ENCODE measurements at places on chromosomes 4 and X.

- no peak for DNase-seq
Observed at GRCh38 chrX:19156186-19156585, 33.9 kb upstream of the ADGRG2 start.

- DNase-seq, result no peak
Observed at GRCh38 chr4:78100060-78100459, 42.9 kb downstream of the FRAS1 start.

- peak; percentile 6 for DNase-seq
Observed at GRCh38 chr4:39636531-39637184, 2.0 kb downstream of the SMIM14 start.

- DNase-seq, result no peak
Observed at GRCh38 chrX:108090491-108091263, 665 bp downstream of the PSMD10 start.

GRCh38 chrX:3777416-3777815, 64.0 kb upstream of the PRKX start:
- no peak for DNase-seq

DNA sequence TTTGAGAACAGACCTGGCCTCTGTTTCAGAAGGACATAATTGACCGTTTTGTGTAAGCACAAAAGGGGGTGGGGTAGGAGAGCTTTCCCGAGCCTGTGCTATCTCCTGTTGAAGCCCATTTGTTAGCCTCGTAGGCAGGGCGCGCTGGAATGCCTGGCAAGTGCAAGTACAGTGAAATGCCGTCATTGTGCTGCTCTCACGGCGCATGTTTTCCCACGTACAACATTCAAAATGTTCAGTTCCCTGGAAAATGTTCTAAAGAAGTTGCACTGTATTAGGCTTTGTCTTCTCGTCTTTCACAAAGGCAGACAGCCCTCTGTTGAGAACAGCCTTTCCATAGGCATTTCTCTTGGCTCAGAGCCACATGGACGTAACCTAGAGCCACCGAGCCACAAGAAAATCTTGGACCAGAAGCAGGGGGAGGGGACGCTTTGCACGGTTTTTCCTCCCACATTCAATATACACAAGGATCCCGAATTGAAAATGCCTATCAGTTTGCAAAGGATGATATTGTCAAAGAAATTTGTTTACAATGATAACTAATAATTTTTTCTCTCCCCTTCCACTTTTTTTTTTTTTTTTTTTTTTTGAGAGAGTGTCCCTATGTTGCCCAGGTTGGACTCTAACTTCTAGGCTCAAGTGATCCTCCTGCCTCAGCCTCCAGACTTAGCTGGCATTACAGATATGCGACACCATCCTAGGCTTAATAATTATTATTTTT, 54.6 kb upstream of the RAPGEF2 start:
- DNase-seq, result no peak

- no peak for DNase-seq
Observed at GRCh38 chrX:22360129-22360528, 87.4 kb downstream of the CBLL2 start.

GRCh38 chr4:26030260-26030667, 116.2 kb downstream of the SMIM20 start:
- no peak for DNase-seq

DNA sequence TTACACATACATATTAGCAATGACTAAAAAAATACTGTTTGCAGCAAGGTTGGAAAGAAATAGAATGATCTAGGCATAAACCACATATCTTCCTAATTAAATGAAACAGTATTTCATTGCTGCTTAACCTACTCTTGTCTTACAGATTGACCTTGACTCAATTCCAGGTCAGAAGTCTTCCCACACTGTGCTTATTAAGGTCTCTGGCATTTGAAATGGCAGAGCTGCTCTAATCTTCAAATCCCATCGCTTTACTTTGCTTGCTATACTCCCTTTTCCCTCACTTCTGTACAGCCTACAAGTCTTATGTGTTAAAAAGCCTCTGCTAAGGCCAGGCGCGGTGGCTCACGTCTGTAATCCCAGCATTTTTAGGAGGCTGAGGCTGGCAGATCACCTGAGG, 424.5 kb downstream of the RPA4 start:
- DNase-seq, result no peak

DNA sequence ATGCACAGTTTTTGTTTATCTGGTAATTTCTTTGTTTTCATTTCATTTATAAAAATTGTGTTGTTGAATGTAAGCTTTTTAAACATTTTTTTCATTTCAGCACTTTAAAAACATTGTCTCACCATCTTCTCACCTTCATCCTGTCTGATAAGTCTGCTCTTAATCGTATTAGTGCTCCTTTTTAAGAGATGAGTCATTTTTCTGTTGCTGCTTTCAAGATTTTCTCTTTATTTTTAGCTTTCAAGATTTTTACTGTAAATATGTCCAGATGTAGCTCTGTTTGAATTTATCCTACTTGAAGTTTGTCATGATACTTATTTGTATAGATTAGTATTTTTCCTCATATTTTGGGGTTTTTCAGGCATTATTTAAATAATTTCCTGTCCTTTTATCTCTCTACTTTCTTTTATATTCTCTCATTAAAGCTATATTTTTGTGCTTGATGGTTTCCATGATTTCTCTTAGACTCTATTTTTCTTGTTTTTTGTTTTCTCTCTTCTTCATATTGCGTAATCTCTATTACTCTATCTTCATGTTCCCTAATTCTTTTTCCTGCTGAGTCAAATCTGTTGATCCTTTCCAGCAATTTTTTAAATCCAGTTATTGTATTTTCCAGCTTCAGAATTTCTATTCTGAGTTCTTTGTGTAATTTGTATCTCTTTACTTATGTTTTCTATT, 1400.4 kb upstream of the PCDH7 start:
- no peak for DNase-seq

DNA sequence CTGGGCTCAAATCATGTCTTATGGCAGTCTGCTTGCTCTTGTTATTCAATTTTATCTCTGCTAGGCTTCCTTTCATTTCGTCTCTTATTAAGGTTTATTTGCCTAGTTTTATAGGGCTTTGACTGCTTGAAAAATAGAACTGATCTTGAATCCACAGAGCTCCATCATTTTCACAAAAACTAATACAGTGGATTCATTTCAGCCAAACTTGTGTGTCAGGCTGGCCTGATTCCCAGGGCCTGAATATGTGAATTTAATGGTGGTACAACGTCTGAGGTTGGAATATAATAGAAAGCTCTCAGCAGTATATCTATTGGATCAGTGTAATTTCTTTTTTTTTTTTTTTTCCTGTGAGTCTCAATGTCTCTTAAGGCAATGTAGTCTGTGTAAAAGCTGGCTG, 123.3 kb downstream of the POU4F2 start:
- no peak for DNase-seq

GRCh38 chr4:43758836-43759235, 689.8 kb downstream of the KCTD8 start:
- no peak for DNase-seq

GRCh38 chrX:94288325-94288724, 614.3 kb downstream of the FAM133A start:
- no peak for DNase-seq

GRCh38 chrX:99192421-99192820, 1217.7 kb downstream of the PCDH19 start:
- no peak for DNase-seq

DNA sequence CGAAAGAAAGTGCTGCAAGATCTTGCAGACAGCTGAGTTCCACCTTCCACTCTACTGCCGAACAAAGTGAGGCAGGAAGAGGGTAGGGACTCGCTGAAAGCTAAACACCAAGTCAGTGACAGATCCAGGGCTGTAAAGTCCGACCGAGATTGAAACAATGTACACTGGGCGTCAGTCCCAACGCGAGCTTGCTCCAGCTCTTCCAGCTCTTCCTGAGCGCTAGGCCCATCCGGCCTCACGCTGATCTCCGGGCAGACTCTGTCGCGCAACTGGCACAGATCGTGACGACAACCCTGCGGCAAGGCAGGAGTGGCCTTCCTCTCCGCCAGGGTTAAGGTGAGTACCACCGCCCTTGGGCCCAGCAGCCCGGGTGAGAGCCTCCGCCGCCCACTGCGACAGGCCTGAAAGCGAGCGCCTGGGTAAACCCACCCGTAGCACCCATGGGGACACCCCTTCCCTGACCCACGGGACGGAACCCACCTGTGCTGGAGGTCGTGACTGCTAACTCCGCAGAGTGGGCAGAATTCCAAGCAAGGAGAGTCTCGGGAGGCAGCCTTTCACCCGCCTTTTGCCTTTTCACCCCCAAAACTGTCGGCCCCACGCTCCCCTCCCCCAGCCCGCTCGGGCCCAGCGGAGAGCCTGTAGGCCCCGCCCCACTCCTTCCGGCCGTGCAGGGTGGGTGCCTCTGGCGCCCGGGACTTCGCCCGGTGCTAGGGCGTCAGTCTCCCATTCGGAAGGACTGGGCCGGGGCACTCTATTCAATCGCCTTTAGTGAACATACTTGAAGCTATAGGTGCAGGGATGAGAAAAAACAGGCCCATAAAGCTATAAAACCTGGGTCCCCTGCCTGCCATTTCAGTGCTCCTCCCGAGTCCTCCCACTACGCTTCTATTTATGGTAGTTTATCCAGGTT, at the start of gene TMLHE:
Gene TMLHE, minus strand, starts transcription at position 641 of the 913 bp plus-strand sequence. CDS start 67,676 bp downstream, outside the sequence.
- DNase-seq, result peak; percentile 19

DNA sequence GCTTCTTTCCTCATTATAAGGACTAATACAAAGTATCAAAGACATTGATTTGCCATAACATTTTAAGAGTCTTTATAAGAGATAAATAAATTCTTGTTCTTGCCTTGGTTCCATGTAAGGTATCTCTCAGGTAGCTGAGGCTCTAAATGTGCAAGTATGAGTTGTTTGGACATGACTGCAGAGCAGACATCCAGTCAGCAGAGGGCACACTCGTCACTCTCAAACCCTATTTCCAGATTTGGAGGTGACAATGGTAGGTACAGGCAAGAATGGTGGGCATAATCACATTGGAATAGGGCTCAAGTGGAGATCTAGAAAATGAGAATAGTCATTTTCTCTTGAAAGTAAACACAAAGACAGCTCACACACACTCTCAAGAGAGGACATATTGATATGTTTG, 133.3 kb upstream of the ZIC3 start:
- DNase-seq, result no peak

- DNase-seq, result no peak
Observed at GRCh38 chr4:107153228-107153627, 117.1 kb upstream of the DKK2 start.

DNA sequence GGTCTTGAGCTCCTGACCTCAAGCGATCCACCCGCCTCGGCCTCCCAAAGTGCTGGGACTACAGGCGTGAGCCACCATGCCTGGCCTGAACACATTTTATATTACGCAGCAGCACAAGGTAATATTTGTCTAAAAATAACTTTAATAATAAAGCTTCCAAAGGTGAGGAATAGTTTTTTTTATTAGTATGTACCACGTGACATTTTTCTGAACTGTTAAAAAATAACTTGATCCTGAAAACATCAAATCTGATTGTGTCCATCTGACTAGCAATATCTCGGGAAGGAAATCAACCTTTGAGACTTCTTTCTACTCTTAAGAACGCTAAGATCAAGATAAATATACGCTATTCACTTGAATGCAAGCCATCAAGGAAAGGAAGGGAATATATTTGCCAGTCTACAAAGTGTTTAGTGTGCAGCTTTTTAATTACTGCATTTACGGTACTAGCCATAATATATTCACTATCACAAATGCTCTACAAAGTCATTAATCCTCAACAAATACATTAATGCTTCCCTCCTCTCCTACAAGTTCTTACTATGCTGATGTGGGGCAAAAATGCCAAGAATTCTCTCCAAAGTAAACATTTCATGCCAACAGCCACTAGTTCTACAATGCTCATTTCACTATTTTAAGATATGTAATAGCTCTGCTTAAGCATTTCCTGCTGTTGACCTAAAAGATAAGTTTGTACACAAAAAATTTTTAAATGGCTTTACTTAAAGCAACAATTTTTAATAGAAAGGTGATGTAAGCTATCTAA, 143.6 kb downstream of the APBB2 start:
- no peak for DNase-seq

GRCh38 chrX:37829721-37830120, 17.6 kb downstream of the DYNLT3 start:
- no peak for DNase-seq

- no peak for DNase-seq
Observed at GRCh38 chr4:182975806-182976205, 58.6 kb upstream of the DCTD start.

GRCh38 chr4:175297965-175298565, 379.9 kb downstream of the ADAM29 start:
- DNase-seq, result no peak

DNA sequence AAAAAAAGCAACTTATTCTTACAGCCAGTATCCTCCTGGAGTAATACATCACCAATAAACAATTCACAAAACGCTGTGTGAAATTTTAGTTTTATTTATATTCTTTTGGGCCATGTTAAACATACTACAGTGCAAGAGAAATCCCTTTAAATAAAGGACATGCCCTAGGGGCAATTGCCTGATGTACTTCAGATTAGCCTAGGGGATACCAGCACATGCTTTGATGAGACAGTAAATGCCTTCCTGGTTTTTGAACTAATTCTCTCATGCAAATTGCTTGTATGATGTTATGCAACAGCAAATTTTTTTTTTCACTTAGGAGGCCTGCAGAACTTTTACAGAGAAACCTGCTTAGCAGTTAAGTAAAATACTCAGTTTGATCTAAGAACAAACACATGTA, 711.9 kb upstream of the FRG1 start:
- no peak for DNase-seq

DNA sequence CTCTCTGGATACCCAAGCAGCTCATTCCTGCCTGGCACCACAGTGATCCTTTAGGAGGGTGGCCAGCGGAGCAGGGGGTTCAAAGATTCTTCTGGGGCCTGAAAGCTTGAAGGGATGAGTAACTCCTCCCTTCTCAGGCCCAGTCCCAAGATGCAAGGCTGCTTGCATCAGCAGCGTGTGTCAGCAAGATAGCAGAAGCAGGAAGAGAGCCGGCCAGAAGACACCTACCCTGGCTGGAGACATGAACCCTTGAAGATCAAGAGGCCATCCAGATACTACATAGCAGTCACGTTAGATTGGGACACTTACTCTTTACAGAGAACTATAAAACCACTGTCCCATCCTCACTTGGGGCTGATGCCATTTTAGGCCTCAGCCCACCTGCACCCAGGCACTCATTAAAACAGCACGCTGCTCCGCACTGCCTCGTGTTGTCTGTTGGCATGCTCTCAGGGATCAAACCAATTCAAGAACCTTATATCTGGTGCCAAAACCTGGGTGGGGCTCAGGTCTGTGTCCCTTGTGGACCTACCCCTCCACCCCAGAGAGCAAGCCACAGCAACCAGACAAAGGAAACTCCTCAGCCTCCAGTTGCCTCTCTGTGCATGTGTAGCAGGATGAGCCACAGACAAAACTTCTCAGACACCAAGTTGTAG, 6.5 kb downstream of the UGT2B17 start:
- DNase-seq, result no peak

- DNase-seq, result no peak
Observed at GRCh38 chr4:105933083-105933482, 37.8 kb downstream of the NPNT start.

DNA sequence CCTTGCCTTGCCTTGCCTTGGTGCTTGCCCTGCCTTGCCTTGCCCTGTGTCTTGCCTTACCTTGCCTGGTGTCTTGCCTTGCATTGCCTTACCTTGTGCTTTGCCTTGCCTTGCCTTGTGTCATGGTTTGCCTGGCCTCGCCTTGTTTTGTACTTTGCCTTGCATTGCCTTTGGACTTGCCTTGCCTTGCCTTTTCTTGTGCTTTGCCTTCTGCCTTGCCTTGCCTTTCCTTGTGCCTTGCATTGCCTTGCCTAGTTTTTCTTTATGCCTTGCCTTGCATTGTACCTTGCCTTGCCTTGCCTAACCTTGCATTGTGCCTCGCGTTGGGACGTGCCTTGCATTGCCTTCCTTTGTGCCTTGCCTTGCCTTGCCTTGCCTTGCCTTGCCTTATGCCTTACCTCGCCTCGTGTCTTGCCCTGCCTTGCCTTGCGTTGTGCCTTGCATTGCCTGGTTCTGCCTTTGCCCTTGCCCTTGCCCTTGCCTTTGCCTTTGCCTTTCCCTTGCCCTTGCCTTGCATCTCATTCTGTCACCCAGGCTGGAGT, 82.8 kb downstream of the TAB3 start:
- no peak for DNase-seq
